ENCODE measurements at places on chromosomes 16 and 17.

- DNase-seq: no peak
Observed at GRCh38 chr17:28177351-28177750, 134.9 kb downstream of the NLK start.

GRCh38 chr16:22948603-22949368, 134.8 kb downstream of the HS3ST2 start:
- DNase-seq: peak; percentile 54

DNA sequence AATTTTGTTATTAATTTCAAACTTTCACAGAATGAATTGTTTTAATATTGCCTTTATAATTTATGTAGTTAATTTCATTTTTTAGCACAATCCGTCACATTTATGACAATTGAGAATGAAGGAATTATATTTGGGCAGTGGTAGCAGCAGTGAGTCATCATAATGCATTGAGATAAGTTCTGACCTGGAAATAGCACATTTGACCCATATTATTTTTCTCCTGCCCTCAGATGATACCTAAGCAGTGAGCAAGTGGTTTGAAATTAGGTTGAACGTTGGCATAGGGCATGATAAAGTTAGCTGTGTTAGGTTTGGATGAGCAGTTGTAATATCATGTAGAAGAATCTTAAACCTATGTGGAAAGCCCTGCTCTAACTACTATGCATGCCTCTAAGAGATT, 1431.3 kb upstream of the CDH8 start:
- DNase-seq: no peak

- DNase-seq: no peak
Observed at GRCh38 chr16:88971371-88972097, 5.5 kb downstream of the CBFA2T3 start.

DNA sequence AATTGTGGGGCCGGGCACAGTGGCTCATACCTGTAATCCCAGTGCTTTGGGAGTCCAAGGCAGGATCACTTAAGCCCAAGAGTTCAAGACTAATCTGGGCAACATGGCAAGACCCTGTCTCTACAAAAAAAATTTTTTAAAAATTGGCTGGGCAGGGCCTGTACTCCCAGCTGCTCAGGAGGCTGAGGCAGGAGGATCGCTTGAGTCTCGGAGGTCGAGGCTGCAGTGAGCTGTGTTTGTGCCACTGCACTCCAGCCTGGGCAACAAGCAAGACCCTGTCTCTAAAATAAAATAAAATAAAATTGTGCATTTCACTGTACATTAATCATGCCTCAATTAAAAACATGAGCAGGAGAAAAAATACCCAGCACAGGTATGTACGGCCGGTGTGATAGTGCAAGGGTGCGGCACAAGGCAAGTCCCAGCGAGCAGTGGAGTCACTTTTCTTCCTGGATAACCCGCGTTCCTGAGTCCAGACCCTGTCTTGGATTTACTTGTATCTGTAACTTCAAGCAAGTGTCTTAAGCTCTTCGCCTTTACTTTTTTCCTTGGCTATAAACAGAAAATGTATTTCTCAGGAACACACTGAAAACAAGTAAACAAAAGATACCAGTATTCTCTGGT, 11.4 kb downstream of the ZDHHC7 start:
- DNase-seq: no peak

- DNase-seq: no peak
Observed at GRCh38 chr16:17275076-17276009, 195.4 kb downstream of the XYLT1 start.

GRCh38 chr17:929586-929985, 50.0 kb downstream of the NXN start:
- no peak for DNase-seq

DNA sequence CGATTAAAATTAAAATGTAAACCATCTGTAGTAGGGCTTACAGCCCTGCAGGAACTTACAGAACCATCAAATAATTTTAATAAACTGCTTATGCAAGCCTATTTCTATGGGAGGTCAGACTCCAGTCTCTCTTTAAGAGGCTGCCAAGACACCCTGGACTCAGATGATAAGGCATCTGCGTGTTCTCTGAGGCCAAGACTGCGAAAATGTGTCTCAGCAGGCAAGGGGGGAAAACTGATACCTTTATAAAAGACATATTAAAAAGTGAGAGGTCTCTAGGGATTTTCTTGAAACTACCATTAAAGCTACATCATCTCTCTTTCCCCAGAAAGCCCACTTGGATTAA, 32.2 kb downstream of the MPHOSPH6 start:
- no peak for DNase-seq

All from activated T-cell treated with anti-CD3 and anti-CD28 coated beads for 48 hours (primary cell).